ENCODE measurements at places on chromosomes 2 and 18.

- no peak for DNase-seq
Measured at GRCh38 chr18:25862881-25863600, 227.4 kb downstream of the SS18 start.

GRCh38 chr2:64950226-64951160, 38.7 kb upstream of the SLC1A4 start:
- no peak for DNase-seq

- DNase-seq, result no peak
Measured at GRCh38 chr2:212977152-212977551, 174.3 kb downstream of the IKZF2 start.

DNA sequence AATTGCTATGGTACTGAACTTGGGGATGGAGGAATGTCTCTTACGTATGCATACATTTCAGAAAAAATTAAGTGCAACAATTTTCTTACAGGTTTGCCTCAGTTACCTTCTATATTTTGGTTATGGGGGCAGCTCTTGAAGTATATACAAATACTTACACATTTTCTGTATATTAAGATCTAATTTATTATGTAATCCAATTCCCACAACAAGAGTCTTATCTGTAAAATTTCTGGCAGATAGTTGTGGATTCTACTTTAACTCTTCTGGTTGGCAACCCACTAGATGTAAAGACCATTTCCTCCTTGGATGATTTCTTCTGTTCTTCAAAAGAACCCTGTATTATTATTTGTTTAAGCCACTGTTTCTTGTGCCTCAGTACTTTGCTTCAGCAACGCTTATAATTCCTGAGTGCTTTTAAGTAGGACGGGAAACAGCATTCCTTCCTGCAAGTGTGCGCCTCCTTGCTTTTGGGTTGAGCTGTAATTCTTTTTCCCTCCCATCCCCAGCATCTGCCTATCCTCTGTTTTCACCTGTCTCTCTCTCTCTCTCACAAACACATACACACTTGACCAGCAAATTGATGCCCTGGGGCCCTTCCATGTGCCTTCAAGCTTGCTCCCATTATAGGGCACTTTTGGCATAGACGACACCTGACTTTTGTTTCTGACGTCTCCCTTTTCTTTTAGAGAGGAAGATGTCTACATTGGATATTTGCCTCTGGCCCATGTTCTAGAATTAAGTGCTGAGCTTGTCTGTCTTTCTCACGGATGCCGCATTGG, 61.4 kb downstream of the ACSL3 start:
- DNase-seq, result no peak

- DNase-seq, result peak; percentile 95
Measured at GRCh38 chr2:95043300-95044093, 18.0 kb downstream of the MAL start.

Measured in right lung (tissue), 10 donors.